Naive thymus-derived CD4-positive, alpha-beta T cell (primary cell): ENCODE measurements at places on chromosomes 16 and 17. TPM values are rescaled to one million over a fixed set of nuclear protein-coding genes. Genes with fewer than 3 reads are reported as not detected.

DNA sequence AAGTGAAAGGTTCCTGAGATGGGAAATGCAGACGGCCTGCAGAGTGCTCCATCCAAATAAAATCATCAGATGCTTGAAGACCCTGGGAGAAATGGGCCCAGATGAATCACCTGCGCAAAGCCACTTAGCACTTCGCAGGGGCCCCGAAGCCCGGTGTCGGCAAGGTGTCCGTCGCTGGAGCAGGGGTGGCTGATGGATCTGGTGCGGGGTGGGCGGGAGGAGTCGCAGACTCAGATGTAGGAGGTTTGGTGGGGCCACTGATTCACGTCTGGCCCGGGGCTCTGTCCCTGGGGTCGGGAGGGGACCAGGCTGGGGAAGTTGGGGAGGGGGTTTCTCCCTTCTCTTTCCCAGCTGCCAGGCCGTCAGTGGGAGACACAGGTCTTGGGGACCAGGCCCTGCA is 21.6 kb upstream of the SSTR5 start:
- no peaks in the 10 kb centered on the region for H3K36me3 ChIP-seq
- H3K4me3 ChIP-seq = no peak overlapping the region
- no peaks in the 10 kb centered on the region for H3K27me3 ChIP-seq
- DNase-seq = no peak

DNA sequence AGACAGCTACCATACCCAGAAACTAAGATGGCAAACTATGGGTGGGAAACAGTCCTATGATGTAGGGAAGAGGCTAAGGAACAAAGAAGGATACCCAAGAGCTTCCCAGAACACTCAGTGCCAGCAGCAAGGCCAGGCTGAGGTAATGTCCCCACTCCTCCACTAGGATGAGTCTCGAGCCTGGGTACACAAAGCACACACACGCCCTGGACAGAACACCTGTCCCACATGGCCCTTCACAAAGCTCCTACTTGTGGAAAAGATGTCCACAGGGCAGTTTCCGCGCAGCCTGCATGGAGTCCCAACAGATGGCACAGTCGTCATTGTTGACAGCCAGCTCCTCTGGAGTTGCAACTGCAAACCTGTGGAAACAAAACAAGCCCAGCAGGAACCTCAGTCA is 23.9 kb downstream of the AMFR start:
- no peaks in the 10 kb centered on the region for H3K4me1 ChIP-seq
- DNase-seq = no peak
- peaks cover 53% of the 10 kb centered on the region for H3K36me3 ChIP-seq
- H3K4me3 ChIP-seq = no peak overlapping the region

The CACNG4 gene
- not detected for total RNA-seq

The ZNF750 gene
- not detected for total RNA-seq

DNA sequence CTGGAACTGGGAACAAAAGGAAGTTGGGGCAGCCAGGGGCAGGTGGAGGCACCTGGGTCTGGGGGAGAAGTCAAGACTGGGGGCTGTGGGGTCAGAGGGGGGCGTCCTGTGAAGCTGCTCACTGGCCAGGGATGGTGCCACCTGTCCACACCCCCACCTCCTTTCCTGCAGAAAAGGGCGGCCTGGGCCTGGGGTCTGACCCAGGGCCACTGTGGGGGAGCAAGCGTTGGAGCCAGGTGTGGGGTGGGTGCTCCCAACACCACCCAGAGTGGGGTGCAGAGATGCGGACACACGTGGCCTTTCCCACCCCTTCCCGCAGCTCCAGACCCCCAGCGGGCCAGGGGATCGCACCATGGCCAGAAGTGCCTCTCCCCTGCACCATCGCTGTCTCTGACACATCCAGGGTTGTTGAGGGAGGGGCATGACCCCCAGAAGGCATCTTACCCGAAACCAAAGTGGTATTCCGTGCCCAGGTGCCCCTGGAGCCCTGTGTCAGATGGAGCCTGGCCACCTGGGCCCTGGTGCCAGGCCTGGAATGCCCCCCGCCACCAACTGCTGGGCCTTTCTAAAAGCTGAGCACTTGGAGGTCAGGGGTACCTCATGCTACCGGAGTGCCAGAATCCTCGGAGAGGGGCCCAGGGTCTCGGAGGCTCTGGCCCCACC is 2.6 kb upstream of the SLC16A3 start:
- H3K27ac ChIP-seq = no peak overlapping the region
- no peak overlapping the region for H3K4me3 ChIP-seq
- H3K36me3 ChIP-seq = no peaks in the 10 kb centered on the region
- DNase-seq = no peak

- H3K4me1 ChIP-seq = peaks cover 8% of the 10 kb centered on the region
- no peak overlapping the region for H3K27ac ChIP-seq
- no peaks in the 10 kb centered on the region for H3K36me3 ChIP-seq
- H3K27me3 ChIP-seq = no peaks in the 10 kb centered on the region
- H3K4me3 ChIP-seq = no peak overlapping the region
These were observed 2.7 kb upstream of the FASN start for GRCh38 chr17:82100502-82101298.

- no peaks in the 10 kb centered on the region for H3K27me3 ChIP-seq
- no peak for DNase-seq
These were observed 27.9 kb downstream of the SMPD3 start for GRCh38 chr16:68420366-68420942.

DNA sequence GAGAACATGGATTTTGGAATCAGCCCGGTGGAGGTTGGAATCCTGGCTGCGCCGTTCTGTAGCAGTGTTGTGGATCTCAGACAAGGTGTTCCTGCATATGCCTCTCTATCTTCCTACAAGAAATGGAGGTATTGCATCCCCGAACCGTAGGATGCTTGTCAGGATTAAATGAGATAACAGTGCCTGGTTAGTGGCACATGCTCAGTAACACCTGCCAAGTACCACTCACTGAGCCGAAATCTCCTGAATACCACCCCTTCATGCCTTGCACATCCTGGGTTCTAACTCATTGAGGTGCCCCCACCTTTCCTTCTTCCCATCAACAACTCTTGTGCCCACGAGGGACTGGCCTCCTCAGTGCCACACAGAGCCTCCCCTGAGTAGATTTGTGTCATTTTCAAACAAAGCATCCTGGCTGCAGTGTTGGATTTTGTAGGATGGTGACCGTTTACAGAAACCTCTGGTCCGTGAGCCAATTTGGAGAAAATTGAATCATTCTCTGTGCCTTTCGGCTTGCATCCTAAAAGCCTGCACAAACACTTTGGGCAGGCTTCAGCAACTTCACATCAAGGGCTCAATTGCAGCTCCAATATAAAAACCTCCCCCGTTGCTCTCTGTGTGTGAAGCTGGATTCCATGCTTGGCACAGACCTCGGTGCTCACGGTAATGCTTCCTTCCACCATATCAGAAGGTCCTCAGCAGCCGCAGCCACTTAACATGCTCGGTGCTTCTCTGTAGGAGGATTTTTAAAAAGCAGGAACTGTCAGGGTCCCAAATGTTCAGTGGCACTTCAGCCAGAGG is 84.2 kb downstream of the WWOX start:
- H3K27me3 ChIP-seq = no peaks in the 10 kb centered on the region
- H3K27ac ChIP-seq = no peak overlapping the region
- no peak overlapping the region for H3K4me3 ChIP-seq
- H3K4me1 ChIP-seq = no peaks in the 10 kb centered on the region
- no peak for DNase-seq
- no peaks in the 10 kb centered on the region for H3K36me3 ChIP-seq

DNA sequence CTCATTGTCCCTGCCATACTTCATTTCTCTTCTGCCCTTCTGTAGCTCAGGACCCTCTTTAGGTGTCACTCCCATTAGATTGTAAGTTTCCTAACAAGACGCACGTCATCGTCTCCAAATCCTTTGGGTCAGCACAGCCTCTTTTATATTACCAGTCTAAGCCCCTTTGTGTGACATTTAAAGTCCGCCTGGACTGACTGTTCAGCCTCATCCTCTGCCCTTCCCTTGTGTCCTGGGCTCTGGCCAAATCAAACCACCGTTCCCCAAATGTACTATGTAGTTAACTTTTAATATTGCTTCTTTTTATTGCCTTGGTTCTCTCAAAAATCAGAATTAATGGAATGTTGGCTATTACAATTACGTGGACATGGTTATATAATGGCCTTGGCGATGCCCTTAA is 38.2 kb downstream of the PITPNC1 start:
- DNase-seq = no peak
- no peaks in the 10 kb centered on the region for H3K27me3 ChIP-seq
- H3K27ac ChIP-seq = no peak overlapping the region
- peaks cover 13% of the 10 kb centered on the region for H3K4me1 ChIP-seq
- H3K4me3 ChIP-seq = no peak overlapping the region

DNA sequence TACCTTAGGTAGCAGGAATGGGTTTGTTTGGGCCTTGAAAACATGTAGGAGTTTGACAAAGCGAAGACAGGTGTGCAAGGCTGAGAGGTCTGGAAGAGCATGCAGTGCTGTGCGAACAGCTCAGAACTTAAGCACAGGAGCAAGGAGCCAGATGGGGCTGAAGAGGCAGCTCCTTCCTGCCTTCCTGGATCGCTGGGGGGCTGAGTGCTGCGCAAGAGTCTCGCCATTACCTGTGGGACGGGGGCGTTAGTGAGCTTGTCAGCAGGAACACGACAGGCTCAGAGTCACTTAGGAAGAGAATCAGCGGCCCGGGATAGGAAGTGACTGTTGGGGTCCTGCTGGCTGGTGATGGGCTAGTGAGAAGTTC is 464 bp upstream of the MRM1 start:
- peak overlapping the region; percentile 95 for H3K4me3 ChIP-seq
- H3K4me1 ChIP-seq = peaks cover 11% of the 10 kb centered on the region
- peak overlapping the region; percentile 79 for H3K27ac ChIP-seq
- H3K27me3 ChIP-seq = no peaks in the 10 kb centered on the region

The SLC9A5 gene
- total RNA-seq = 2.2 TPM

The MFSD6L gene
- total RNA-seq = 0.96 TPM

The MMP25 gene
- 0.73 TPM for total RNA-seq

DNA sequence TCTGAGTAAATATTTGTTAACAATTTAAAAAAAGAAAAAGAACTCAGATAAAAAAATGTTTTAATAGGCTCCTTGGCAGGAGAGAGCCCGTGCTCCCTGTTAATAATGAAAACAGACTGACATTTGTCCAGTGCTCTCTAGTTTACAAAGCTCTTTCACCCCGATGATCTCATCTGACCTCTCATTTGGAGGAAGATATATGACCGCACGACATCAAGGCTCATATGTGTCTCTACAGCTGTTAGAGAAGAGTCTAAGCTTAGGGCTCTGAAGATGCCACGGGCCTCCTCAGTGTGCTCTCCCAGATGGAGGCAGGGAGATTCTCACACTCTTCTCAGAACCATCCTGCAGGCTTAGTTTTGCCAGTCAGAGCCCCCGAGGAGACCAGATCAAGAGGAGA is 280.8 kb upstream of the IRX5 start:
- no peaks in the 10 kb centered on the region for H3K4me1 ChIP-seq
- H3K4me3 ChIP-seq = no peak overlapping the region
- no peak for DNase-seq
- H3K27me3 ChIP-seq = no peaks in the 10 kb centered on the region
- no peaks in the 10 kb centered on the region for H3K36me3 ChIP-seq

DNA sequence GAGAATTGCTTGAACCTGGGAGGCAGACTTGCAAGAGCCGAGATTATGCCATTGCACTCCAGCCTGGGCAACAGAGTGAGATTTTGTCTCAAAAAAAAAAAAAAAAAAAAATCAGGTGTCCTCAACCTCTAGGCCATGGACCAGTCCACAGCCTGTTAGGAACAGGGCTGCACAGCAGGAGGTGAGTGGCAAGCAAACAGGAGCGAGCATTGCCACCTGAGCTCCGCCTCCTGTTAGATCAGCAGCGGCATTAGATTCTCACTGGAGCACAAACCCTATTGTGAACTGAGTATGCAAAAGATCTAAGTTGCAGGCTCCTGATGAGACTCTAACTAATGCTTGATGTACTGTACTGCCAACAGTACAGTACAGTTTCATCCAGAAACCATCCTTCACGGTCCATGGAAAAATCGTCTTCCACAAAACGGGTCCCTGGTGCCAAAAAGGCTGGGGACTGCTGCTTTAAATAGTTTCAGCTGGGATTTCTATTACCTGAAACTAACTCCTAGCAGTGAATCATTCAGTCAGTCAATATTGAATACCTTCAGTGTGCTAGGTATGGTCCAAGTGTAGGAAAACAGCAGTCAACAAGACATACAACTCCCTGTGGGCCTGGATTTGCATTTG is 56.3 kb upstream of the DHX40 start:
- H3K4me1 ChIP-seq = no peaks in the 10 kb centered on the region
- no peaks in the 10 kb centered on the region for H3K36me3 ChIP-seq
- DNase-seq = no peak
- no peaks in the 10 kb centered on the region for H3K27me3 ChIP-seq

The SUPT6H gene
- total RNA-seq = 92.9 TPM

The TCAP gene
- total RNA-seq = 9.7 TPM

- DNase-seq = no peak
- H3K27me3 ChIP-seq = no peaks in the 10 kb centered on the region
- H3K27ac ChIP-seq = no peak overlapping the region
These were observed 322.4 kb downstream of the GRIN2A start for GRCh38 chr16:9859701-9860327.

DNA sequence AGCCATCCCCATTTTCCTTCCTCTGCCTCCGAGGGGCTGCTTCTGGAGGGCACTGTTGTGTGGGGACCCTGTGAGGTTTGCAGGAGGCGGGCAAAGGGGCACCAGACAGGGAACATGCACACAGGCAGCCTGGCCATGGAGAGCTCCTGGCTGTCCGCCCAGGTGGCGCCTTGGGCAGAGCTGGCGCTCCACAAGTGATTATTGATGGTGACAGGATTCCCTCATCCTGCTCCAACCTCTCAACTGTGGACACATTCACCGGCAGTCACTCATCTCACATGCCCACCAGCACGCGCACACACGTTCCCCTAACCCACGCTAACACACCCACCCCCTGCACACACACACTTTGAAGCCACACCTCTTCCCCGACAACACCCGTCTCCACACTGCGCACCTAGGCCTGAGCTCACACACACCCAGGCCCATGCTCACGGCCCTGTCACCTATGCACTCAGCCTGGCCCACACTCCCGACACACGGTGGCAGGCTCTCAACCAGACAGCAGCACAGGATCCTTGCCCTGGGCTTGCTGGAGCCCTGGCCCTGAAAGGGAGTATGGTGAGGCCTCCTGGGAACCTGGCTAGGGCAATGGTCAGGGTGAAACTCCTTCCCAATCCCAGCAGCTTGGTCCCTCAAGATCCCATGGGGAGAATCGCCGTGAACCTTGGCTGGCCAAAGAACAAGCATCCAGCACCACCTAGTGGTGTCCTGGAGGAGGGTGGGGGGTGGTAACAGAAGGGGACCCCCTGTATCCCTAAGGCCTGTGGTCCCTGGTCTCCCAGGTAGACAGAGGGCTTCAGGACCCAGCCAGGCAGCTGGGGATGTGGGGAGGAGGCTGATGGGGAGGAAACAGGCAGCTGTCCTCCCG is 3.6 kb downstream of the PNMT start:
- no peaks in the 10 kb centered on the region for H3K27me3 ChIP-seq
- DNase-seq = no peak
- no peak overlapping the region for H3K4me3 ChIP-seq
- no peaks in the 10 kb centered on the region for H3K36me3 ChIP-seq
- no peak overlapping the region for H3K27ac ChIP-seq

- no peak for DNase-seq
- H3K27me3 ChIP-seq = no peaks in the 10 kb centered on the region
- H3K36me3 ChIP-seq = no peaks in the 10 kb centered on the region
- H3K4me3 ChIP-seq = no peak overlapping the region
These were observed 15.9 kb downstream of the POLR3K start for GRCh38 chr16:37511-37910.

- H3K27ac ChIP-seq = no peak overlapping the region
- no peak for DNase-seq
- no peaks in the 10 kb centered on the region for H3K36me3 ChIP-seq
- no peak overlapping the region for H3K4me3 ChIP-seq
These were observed 958.1 kb downstream of the KCNJ2 start for GRCh38 chr17:71127416-71127815.
